Uterus (tissue), 4 donors: ENCODE measurements at places on chromosomes 11 and 22. TPM values are rescaled to one million over a fixed set of nuclear protein-coding genes. Genes with fewer than 3 reads are reported as not detected.

The DDIAS gene
- 0.59 TPM for total RNA-seq

DNA sequence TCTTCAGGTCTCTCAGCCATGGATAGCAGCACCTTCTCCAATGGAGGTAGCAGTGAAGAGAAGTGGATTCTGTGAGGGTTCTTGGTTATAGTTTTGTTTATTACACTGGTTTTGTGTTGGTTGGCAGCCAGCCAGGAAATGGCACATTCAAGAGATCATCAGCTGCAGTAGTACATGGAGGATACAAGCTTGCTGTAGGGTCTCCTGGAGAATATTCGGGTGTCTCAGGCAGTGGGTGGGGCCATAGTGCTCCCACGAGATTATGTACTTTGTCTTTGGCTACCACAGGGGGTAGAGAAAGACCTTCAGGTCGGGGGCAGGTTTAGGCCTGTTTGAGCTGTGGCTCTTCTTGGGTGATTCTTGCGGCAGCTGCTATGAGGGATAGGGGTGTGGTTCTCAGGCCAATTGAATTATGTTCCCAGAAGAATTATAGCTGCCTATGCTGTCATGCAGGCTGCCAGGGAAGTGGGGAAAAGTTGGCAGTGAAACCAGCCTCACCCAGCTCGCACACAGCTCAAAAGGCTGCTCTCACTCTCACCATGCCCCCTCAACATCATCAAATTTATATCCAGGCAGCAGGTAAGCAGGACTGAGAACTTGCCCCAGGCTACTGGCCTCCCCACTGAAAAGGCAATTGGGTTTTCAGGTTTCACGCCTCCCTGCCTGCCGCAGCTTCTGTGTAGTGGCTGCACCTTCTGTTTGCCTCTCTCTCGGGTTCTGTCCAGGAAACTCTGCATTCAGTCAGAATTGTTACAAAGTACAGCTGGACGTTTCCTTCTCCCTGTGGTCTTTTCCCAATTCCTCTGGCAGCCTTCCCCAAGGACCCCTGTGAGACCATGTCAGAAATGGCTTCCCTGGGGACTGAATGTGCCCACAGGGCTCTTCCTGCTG lies 435.5 kb downstream of the LUZP2 start:
- no peak overlapping the region for H3K27ac ChIP-seq
- H3K27me3 ChIP-seq = no peaks in the 10 kb centered on the region
- H3K4me3 ChIP-seq = no peak overlapping the region
- H3K4me1 ChIP-seq = no peaks in the 10 kb centered on the region
- H3K36me3 ChIP-seq = no peaks in the 10 kb centered on the region

GRCh38 chr22:25536589-25536988 lies 27.9 kb upstream of the GRK3 start:
- H3K4me3 ChIP-seq = no peak overlapping the region
- no peaks in the 10 kb centered on the region for H3K4me1 ChIP-seq
- no peak overlapping the region for H3K27ac ChIP-seq

DNA sequence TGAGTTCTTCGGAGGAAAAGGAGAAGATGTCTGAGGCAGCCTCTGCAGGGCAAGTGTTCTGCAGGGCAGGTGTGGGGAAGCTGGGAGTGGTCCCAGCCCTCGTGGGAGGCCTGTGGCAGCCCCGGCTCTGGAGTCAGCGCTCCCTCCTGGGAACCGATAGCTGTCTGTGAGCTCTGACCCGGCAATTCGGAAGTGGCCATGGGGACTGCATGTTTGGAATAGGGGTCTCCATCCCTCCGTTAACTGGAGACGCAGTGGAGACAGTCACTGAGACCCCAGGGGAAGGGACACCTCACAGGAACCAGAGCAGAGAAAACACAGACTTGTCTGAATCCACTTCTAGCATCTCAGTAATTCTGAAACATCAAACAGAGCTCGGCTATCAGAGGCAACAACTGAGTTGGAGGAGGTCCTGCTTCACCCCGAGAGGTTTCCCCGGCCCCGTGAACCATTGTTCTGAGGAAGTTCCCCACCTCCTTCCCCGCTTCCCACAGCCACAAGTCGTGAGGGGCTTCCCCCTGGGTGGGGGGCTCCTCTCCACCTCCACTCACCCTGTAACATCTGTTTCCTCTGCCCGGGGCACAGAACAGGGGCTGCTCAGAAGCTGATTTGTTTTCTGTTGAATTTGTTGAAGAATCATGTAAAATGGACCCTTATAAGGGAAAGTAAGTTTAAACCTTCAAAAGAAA lies 99.6 kb downstream of the BRD1 start:
- H3K4me3 ChIP-seq = no peak overlapping the region
- H3K27ac ChIP-seq = no peak overlapping the region
- H3K27me3 ChIP-seq = no peaks in the 10 kb centered on the region
- no peaks in the 10 kb centered on the region for H3K36me3 ChIP-seq
- no peak for DNase-seq

GRCh38 chr11:2099516-2100349 lies 39.5 kb downstream of the IGF2 start:
- no peaks in the 10 kb centered on the region for H3K4me1 ChIP-seq

The DDI1 gene
- total RNA-seq = not detected

DNA sequence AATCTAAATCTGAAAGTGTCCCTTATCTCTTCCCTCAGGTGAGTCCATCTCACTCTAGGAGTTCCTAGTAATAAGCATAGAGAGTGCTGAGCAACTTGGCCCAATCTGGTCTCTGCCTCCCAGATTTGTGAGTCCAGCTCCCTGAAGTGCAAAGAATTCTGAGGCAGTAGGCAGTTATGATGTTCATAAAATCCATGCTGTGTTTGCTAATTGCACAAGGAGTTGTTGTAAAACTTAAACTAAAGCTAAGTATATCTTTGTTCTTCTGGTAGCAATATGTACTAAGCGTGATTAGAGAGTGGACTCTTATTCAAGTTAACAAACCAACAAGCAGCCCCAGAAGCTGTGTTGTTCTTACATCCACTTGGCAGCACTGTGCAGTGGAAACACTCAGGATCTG lies 7.6 kb upstream of the PTH start:
- H3K36me3 ChIP-seq = no peaks in the 10 kb centered on the region
- DNase-seq = no peak
- H3K4me1 ChIP-seq = no peaks in the 10 kb centered on the region
- H3K27ac ChIP-seq = no peak overlapping the region
- no peaks in the 10 kb centered on the region for H3K27me3 ChIP-seq
- no peak overlapping the region for H3K4me3 ChIP-seq

GRCh38 chr11:116553482-116553881 lies 219.3 kb downstream of the BUD13 start:
- no peaks in the 10 kb centered on the region for H3K27me3 ChIP-seq
- no peaks in the 10 kb centered on the region for H3K36me3 ChIP-seq
- no peak overlapping the region for H3K27ac ChIP-seq
- H3K4me1 ChIP-seq = no peaks in the 10 kb centered on the region

- no peak overlapping the region for H3K27ac ChIP-seq
- H3K27me3 ChIP-seq = no peaks in the 10 kb centered on the region
- no peak overlapping the region for H3K4me3 ChIP-seq
- H3K4me1 ChIP-seq = peaks cover 12% of the 10 kb centered on the region
Measured at GRCh38 chr11:66338276-66339161, 2.3 kb upstream of the RIN1 start.

GRCh38 chr11:76654980-76655379 lies 15.6 kb downstream of the LRRC32 start:
- peak overlapping the region; percentile 88 for H3K27ac ChIP-seq
- no peak for DNase-seq
- H3K36me3 ChIP-seq = no peaks in the 10 kb centered on the region

DNA sequence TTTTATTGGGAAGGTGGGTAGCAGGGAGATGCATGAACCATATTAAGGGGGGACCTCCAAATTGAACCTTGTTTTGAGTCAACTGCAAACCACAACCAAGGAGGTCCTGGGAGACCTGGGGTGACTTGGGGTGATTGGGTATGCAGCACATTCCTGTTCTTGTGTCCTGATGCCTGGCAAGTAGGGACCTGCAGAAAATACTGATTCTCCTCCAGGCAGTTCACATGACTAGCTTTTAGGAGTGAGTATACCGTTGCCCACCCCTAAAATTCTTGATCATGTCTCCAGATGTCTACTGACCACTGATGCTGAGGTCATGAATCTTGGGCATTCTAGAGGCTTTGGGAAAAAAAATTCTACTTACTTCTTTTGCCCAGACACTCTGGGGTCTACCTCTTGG lies 6.3 kb downstream of the EHF start:
- no peak for DNase-seq
- H3K4me1 ChIP-seq = no peaks in the 10 kb centered on the region
- H3K4me3 ChIP-seq = no peak overlapping the region
- no peaks in the 10 kb centered on the region for H3K27me3 ChIP-seq

The TSGA10IP gene
- total RNA-seq = not detected

DNA sequence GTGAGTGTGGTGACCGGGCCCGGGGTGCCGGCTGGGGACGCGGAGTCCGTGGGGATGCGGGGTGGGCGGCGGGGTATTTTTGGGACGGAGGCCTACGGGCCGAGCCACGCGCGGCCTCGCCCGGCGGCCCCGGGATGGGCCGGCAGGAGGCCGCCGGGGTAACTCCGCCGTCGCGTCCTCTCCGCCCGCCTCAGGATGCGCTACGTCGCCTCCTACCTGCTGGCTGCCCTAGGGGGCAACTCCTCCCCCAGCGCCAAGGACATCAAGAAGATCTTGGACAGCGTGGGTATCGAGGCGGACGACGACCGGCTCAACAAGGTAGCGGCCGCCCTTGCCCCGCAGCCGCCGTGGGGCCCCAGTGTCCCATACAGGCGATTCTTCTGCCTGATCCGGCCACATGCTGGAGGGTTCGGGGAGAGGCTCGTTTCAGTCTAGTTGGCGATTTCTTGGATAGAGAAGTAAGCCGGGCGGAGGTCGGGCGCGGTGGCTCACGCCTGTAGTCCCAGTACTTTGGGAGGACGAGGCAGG lies 337 bp downstream of the RPLP2 start:
- H3K4me1 ChIP-seq = peaks cover 23% of the 10 kb centered on the region
- no peaks in the 10 kb centered on the region for H3K27me3 ChIP-seq
- no peaks in the 10 kb centered on the region for H3K36me3 ChIP-seq
- DNase-seq = no peak
- H3K27ac ChIP-seq = peak overlapping the region; percentile 97
- peak overlapping the region; percentile 83 for H3K4me3 ChIP-seq

GRCh38 chr11:115298300-115299012 lies 205.8 kb downstream of the CADM1 start:
- no peaks in the 10 kb centered on the region for H3K4me1 ChIP-seq
- no peaks in the 10 kb centered on the region for H3K36me3 ChIP-seq
- H3K4me3 ChIP-seq = no peak overlapping the region

GRCh38 chr11:65134952-65135632 lies 773 bp upstream of the SYVN1 start:
- H3K27ac ChIP-seq = peak overlapping the region; percentile 97
- H3K27me3 ChIP-seq = no peaks in the 10 kb centered on the region
- peak overlapping the region; percentile 64 for H3K4me3 ChIP-seq
- DNase-seq = peak; percentile 95
- H3K36me3 ChIP-seq = no peaks in the 10 kb centered on the region

GRCh38 chr11:36254713-36255112 lies 34.5 kb downstream of the COMMD9 start:
- no peaks in the 10 kb centered on the region for H3K36me3 ChIP-seq
- no peaks in the 10 kb centered on the region for H3K4me1 ChIP-seq
- H3K27ac ChIP-seq = no peak overlapping the region
- no peak overlapping the region for H3K4me3 ChIP-seq
- no peaks in the 10 kb centered on the region for H3K27me3 ChIP-seq
- DNase-seq = no peak

- no peak overlapping the region for H3K27ac ChIP-seq
- H3K36me3 ChIP-seq = no peaks in the 10 kb centered on the region
- no peak overlapping the region for H3K4me3 ChIP-seq
Measured at GRCh38 chr11:46057489-46057888, 63.8 kb downstream of the PHF21A start.

The ANKRD13D gene
- 7.4 TPM for total RNA-seq

The TLCD5 gene
- 0.51 TPM for total RNA-seq

GRCh38 chr22:29511126-29511862 lies 31.3 kb downstream of the NEFH start:
- H3K27me3 ChIP-seq = no peaks in the 10 kb centered on the region
- no peaks in the 10 kb centered on the region for H3K4me1 ChIP-seq
- DNase-seq = no peak

GRCh38 chr22:26239581-26239980 lies 70.3 kb downstream of the SEZ6L start:
- H3K27me3 ChIP-seq = no peaks in the 10 kb centered on the region
- no peaks in the 10 kb centered on the region for H3K4me1 ChIP-seq
- H3K27ac ChIP-seq = no peak overlapping the region
- no peak overlapping the region for H3K4me3 ChIP-seq

DNA sequence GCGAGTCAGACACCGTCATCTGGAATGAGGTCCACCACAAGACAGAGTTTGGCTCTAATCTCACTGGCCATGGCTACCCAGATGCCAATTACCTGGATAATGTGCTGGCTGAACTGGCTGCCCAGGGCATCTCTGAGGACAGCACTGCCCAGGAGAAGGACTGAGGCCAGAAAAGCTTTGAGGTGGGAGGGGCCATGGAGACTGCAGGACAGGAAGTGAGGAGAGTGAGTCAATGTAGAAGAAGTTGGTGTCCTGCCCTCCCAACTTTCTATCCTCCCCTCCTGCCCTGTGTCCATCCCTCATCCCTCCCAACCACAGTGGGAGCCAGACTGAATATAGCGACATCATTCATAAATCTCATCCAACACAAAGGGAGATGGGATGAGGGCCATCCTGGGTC lies 8.0 kb downstream of the MPEG1 start:
- H3K4me1 ChIP-seq = no peaks in the 10 kb centered on the region
- no peak for DNase-seq
- no peak overlapping the region for H3K4me3 ChIP-seq
- H3K36me3 ChIP-seq = no peaks in the 10 kb centered on the region

DNA sequence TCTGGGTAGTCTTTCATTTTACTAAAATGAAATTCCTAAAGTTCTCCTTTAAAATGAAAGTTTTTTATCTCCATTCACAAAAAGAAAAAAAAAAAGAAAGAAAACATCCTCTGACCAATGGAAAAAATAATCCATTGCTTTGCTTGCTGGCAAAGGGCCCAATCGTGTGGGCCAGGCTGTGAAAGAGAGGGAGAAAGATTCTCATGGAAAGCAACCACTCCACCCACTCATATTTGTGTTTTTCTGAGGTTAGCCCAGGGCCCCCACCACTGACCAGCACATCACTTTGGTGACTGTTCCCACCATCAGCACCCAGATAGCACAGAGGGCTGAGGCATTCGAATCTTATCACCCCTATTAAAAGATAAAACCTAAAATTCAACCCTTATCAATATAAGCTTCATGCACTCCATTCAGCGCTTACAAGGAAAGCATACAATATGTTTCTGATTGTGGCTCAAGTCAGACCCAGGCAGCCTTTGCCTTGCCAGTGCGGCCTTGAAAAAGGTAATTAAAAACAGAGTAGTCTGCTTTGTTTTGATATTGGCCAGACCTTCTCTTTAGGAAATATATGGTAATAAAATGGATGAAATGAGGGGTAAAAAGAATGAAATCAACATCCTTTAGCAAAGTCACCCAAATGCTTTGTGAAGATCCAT lies 192.8 kb downstream of the ETS1 start:
- H3K27ac ChIP-seq = peak overlapping the region; percentile 10
- peak; percentile 30 for DNase-seq
- H3K27me3 ChIP-seq = no peaks in the 10 kb centered on the region

The MS4A3 gene
- not detected for total RNA-seq

- H3K4me1 ChIP-seq = no peaks in the 10 kb centered on the region
- no peaks in the 10 kb centered on the region for H3K36me3 ChIP-seq
- DNase-seq = peak; percentile 89
- H3K4me3 ChIP-seq = no peak overlapping the region
- H3K27me3 ChIP-seq = no peaks in the 10 kb centered on the region
Measured at GRCh38 chr22:44351685-44352377, 39.1 kb upstream of the SHISAL1 start.
